ENCODE measurements at places on chromosomes 4 and X.

DNA sequence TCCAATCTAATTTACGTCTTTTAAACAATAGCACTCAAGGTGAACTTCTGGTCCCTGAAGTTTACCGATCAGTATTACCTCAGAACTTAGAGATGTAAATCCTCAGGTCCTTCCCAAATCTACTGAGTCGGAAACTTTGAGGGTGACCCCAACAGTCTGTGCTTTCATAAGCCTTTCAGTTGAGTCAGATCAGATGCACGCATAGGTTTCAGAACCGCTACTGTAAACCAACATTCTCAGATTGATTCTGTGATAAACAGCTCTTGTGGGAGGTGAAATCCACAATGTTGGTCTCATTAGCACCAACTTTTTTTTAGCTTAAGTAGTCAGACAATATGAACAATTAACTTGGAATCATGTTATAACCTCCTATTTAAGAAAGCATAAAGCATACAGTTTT is 86.0 kb downstream of the WWC2 start:
- no peak for DNase-seq

DNA sequence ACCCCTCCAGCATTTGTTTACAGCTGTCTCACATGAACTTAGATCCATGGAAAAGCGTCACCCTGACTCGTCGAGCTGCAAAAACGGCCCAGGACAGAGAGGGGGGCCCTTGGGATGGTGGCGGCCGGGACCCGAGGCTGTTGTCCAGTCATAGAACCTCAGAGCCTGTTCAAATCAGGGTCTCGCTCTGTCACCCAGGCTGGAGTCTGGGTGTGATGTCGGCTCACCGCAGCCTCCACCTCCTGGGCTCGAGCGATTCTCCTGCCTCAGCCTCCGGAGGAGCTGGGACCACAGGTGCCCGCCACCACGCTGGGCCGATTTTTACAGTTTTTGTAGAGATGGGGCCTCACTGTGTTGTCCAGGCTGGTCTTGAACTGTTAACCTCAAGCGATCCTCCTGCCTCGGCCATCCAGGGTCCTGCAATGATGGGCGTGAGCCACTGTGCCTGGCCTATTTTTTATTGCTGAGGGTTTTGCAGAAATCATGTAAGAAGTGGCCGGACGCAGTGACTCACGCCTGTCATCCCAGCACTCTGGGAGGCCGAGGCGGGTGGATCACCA is 42.6 kb upstream of the PPP2R3B start:
- no peak for DNase-seq

GRCh38 chr4:48543796-48544195 is 53.7 kb downstream of the ZAR1 start:
- no peak for DNase-seq

GRCh38 chr4:56276547-56276946 is 110.7 kb downstream of the AASDH start:
- DNase-seq, result no peak
